ENCODE measurements at places on chromosomes 13 and 19.

DNA sequence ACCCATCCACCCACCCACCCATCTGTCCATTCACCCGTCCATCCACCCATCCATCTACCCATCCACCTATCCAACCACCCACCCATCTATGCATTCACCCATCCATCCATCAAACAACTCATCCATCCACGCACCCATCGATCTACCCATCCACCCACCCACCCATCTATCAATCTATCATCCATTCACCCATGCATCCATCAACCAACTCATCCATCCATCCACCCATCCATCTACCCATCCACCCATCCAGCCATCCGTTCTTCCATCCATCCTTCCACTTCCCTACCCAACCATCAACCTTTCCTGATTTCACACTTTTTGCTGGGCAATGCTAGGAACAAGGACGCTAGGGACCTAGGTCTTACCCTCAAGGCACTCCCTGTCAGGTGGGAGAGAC is 2.1 kb downstream of the TMEM238 start:
- no peak for DNase-seq

DNA sequence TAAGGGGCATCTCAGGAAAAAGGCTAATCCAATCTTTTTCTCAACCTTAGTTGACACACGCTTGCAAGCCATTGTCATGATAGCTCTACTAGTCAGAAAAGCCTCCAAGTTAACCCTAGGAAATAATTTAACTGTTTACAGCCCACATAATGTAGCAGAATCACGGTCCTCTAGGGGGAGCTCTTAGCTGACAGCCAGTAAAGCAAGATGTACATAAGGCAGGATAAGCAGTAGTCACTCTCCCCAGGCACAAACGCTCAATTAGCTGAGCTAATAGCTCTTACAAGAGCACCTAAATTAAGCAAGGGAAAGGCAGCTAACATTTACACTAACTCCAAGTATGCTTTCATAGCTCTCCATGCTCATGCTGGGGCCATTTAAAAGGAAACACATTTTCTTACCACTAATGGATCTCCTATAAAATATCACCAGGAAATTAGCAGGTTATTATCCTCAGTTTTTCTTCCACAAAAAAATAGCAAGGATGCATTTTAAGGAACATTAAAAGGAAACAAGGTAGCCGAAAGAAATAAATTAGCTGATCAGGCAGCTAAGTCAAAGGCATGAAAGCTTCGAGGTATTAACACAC is 33.7 kb upstream of the ZSCAN5A start:
- peak; percentile 6 for DNase-seq

GRCh38 chr13:35964011-35964862 is 166.9 kb downstream of the DCLK1 start:
- no peak for DNase-seq

DNA sequence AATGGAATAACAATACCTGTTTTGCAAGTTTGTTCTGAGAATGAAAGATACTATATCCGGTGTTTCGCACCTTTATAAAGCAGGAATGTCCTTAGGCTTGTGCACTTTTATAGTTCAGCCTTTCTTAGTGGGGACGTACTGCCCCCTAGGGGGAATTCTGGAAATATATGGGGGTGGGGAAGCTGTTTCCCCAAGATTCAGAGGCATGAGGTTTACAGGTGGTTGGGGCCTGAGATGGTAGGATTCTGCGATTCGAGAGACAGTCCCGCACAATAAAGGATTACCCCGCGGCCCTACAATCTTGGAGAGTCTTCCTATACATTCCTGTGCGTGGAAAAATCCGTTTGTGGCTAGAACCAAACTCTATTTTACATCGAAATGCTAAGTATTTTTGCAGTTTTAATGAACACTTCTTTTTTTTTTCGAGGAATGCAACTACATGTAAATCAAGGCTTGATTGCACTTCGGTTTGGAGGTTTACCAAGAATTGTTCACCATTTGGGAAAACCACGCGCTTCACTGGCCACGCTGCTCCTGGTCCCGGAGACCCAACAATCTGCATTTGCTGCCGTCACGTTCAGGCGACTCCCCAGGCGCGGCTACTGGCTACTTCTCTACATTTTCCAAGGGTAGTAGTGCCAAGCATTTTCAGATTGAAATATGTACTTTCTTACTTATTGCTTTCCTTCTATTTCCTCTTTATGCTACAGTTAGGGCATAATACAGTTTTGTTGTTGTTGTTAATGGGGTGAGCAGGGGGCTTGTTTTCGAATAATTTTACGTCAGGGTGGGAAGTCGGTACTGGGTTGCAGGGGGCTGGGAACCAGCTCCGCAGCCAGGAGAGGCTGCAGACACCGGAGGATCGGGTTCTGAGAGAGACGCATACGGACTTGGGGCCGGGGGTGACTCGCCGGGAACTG is 830 bp downstream of the NEK5 start:
- peak; percentile 78 for DNase-seq

- no peak for DNase-seq
These were observed 280.8 kb downstream of the DCT start for GRCh38 chr13:94198681-94199080.

DNA sequence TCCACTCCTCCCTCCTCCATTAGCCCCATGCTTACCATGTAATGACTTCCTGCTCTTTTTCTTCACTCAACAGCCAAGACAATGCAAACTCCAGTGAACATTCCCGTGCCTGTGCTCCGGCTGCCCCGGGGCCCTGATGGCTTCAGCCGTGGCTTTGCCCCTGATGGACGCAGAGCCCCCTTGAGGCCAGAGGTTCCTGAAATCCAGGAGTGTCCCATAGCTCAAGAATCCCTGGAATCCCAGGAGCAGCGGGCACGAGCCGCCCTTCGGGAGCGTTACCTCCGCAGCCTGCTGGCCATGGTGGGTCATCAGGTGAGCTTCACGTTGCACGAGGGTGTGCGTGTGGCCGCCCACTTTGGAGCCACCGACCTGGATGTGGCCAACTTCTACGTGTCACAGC is 2.9 kb upstream of the PPP1R37 start:
- peak; percentile 96 for DNase-seq

- DNase-seq = no peak
These were observed 5.6 kb downstream of the PLEKHA4 start for GRCh38 chr19:48862827-48863226.

DNA sequence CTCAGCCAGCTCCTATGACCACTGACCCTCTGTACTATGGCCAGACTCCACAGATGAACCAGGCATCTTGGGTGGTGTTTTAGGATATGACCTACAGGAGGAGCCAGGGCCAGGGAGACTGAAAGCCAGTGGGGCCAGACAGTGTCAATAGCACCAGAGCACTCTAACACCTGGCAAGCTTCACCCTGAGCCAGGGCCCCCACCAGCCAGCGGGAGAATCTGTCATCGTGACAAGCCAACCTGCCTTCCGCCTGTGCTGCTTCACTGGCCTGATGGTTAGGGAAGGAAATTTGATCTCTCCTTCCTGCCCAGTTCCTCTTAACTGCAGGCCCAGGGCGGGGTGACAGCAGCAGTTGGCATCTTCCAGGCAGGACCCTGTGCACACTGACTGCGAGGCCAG is 222.4 kb downstream of the UQCRFS1 start:
- DNase-seq = peak; percentile 35

GRCh38 chr19:2021453-2022140 is 6.1 kb upstream of the BTBD2 start:
- no peak for DNase-seq

DNA sequence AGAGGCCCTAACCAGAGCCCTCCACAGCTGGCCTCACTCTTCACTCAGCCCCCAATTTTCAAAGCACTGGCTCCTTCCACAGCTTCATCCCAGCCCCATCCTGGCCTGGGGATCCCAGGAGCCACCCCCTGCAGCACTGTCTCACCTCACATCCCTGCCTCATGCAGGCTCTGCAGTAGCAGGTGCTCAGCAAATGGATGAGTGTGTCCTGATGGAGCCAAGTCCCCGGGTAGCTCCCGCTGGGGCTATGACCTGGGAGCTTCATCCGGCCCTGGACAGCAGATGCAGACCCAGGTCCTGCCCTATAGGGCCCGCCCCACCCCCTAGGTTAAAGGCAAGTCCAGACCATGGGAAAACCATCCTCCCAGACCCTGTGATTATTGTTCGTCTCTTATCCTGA is 143.2 kb upstream of the ZNF507 start:
- no peak for DNase-seq

DNA sequence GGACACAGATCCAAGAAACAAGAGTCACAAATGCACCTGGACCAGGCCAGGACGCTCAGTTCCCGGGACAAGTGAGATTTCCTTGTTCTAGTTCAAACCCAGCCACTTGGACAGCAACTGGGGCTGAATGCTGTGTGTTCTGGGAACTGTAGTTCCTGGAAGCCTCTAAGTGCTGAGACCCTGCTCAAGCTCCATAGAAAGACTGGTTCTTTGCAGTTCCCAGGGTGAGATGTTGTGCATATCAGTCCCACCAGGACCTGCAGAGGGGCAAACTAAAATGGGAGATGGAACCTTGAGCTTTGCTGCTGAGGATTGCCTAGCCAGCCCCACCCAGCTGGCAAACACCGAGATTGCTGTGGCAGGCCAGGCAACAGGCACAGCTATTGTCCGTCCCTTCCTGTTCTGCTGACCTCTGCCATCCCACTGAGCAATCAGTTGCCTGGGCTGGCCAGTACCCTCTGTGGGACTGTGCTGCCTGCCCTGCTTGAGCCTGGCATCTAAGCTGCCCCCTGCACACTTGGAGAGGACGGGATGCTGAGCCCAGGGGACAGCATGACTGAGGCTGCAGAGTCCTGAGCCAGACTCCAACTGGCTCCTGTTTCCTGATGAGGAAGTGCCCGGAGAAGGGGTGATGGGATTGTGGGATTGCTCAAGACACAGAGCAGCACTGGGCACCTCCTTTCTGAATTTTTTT is 1.4 kb upstream of the GIPC1 start:
- DNase-seq = no peak

DNA sequence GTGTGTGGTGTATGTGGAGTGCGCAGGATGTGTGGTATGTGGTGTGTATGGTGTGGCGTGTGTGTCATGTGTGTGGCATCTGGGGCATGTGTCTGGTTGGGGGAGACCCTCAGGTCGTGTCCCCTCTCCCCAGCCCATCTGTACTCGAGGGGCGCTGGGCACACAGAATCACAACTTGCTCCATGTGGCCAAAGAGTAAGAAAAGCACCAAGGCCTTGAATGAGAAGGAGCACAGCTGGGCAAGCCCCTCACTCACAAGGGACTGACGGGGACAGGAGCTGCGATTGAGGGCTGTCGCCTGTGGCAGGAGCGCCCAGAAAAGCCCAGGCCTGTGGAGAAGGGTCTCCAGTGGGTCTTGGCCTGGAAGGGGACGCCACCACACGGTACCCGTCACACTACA is 62.8 kb downstream of the PEPD start:
- no peak for DNase-seq

DNA sequence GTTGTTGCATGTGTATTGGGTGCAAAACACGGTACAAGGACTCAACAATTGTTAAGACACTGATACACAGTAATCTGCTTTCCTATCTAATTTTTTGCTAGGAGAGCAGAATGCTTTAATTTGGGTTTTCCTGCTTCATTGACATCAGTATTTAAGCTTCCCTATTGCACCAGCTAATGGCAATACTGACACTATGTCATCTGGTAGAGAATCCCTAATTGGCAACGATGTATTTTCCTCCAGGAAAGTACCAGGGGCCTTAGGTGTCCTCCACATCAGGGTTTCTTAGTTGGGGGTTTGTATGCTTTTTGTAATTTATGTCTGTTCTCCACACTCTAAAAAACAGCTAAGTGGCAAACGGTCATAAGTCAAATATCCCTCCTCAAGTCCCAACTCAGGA is 76.5 kb upstream of the FRY start:
- DNase-seq = no peak

DNA sequence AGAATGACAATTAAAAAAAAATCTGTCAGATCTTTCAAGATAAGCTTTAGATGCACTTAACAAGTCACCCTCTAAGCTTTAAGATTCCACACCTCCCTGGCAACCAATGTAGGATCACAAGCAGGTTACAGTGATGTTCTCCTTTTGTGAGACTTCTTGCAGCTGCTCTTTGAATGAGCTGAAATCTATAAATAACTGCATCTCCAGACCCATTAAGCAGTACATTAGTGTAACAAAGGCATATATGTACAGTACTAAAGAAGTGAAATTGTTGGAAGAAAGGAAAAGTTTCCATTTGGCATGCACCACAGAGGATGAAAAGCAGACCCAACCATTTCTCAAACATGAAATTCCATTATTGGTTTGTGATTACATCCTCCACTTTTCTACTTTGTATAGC is 364.7 kb downstream of the ENOX1 start:
- DNase-seq = no peak
